ENCODE measurements at places on chromosomes 5 and 9.
A peak's percentile ranks its signal among the peaks of the same experiment; 100 is the strongest.

GRCh38 chr9:9817176-9817575 is 795.6 kb downstream of the PTPRD start:
- no peak for DNase-seq

GRCh38 chr5:22465177-22465576 is 388.0 kb downstream of the CDH12 start:
- no peak for DNase-seq

DNA sequence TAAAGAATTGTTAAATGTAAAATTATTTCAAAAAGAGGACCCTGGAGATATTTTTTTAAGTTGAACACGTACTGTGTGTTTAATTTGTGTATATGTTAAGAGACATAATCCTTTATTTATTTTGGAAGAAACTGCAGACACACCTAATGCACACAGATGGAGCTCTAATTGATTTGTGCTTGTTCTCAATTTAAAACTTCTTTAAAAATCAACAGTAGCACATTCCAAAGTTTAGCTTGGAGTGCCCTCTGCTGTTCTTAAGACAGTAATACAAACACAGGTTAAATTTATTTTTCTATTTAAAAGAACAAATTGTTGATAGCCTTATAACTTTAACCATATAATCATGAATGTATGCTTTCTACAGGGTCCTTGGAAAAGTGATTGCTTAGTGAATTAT is 277.6 kb upstream of the ADAMTS16 start:
- peak; percentile 32 for DNase-seq

GRCh38 chr5:154786414-154786813 is 31.2 kb downstream of the LARP1 start:
- no peak for DNase-seq

- DNase-seq = no peak
Observed at GRCh38 chr9:137305060-137305797, 3.2 kb upstream of the NRARP start.

DNA sequence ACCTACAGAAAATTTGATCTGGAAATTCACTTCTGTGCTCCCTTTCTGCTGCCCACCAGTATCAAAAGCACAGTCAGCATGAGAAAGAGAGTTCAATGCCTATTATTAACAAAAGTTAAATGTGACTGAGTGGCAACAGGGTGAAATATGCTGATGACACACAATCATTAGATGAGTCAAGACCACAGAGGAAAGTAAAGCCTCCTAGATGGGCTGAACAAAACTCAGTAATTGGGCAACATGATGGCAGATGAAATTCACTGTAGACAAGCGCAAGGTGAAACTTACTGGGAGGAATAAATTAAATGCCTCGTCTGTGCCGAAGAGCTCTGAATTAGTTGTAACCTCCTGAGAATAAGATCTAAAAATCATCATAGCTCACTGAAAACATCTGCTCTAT is 752.8 kb downstream of the IRX1 start:
- no peak for DNase-seq

GRCh38 chr9:4955836-4956235 is 29.2 kb upstream of the JAK2 start:
- no peak for DNase-seq

- DNase-seq = peak; percentile 33
Observed at GRCh38 chr5:95284572-95285408, at the start of gene MCTP1. Gene MCTP1, minus strand, starts transcription at chr5:95285094.

Data from ACHN (cell line).